ENCODE measurements at places on chromosomes 2 and 18.

GRCh38 chr2:7973801-7974480 lies 707.9 kb upstream of the ID2 start:
- no peak for DNase-seq

- DNase-seq: no peak
Measured at GRCh38 chr2:121237980-121238665, 46.9 kb downstream of the TFCP2L1 start.

- no peak for DNase-seq
Measured at GRCh38 chr2:30193104-30193681, 38.1 kb upstream of the LBH start.

GRCh38 chr2:54336977-54337255 lies 80.9 kb upstream of the TSPYL6 start:
- no peak for DNase-seq

GRCh38 chr2:28427741-28428415 lies 35.2 kb downstream of the FOSL2 start:
- no peak for DNase-seq

DNA sequence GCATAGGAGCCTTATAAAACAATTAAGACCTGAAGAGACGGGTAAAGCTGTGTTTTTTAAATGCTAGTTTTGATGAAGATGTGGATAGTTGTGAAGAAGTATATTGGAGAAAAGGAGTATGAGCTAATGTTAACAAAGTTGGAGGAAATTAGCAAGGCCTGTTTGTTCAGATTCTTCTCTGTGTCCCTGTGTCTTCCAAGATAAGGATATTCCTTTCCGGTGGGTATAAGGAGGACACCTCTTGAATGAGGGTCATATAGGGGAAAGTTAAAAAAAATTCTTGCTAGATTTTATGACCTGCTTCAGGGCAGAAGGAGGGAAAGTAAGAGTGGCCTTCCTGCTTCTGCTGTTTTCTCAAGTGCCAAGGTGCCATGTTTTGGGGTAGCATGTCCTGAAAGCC lies 59.0 kb downstream of the CCDC68 start:
- no peak for DNase-seq

- DNase-seq: no peak
Measured at GRCh38 chr18:8049147-8049546, 482.0 kb downstream of the PTPRM start.

DNA sequence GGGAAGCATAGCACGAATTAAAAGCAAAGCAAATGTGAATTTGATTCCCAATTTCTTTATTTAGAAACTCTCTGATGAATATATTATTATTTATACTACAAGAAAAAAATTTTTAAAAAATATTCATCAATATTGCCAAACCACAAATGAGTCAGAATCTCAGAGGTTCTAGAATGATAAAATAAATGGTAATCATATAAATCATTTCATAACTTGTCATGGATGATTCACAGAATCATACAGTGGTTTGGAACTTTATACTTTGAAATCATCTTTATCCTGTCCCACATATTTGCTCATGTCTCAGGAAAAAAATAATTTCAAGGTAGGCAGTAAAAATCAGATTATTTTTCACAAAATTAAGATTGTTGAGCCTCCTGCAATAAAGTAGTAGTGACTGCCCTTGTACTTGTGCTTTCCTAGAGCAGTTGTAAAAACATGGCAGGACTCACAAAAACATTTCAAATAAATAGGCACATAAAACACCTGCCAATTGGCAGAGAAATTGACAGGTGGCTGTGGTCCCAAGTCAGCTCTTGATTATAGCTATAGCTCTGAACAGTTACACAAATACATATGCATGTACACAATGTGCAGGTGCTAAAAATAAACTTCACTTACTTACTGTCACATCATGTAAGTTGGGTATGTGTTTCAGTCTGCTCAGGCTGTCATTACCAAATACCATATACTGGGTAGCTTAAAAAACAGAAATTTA lies 273.9 kb upstream of the SESTD1 start:
- no peak for DNase-seq

DNA sequence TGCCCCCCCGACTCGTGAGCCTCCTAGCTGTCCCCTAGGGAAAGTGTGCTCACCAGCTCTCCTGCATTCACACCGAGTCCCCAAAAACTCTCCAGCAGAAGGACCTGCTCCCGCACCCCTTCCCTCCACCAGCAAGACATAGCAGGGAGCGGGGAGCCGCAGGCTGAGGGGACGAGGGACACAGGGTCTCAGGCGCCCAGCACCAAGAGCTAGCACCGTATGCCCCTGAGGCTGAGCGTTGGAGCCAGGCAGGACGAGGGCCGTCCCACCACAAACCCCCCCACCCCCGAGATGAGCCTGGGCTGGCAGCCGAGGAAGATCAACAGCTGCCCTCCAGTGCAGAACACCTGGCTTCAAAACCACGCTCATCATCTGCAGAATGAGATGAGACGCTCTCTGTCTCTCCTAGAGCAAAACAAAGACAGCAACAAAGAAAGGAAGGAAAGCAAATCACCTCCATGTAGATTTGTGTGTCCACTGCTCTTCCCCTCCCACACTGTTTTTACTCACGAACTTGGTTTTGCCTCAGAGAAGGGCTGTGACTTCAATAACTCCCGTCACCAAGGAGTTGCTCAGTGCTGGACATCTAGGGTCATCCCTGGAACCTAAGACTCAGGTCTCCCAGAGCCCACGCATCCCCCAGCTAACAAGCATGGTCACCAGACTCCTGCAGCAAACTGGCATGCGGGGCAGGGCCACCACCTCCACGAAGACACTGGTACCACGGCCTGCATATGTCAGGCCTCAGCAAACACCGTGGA lies 39.7 kb upstream of the SALL3 start:
- no peak for DNase-seq

GRCh38 chr18:43596105-43596712 lies 318.9 kb upstream of the SYT4 start:
- no peak for DNase-seq

DNA sequence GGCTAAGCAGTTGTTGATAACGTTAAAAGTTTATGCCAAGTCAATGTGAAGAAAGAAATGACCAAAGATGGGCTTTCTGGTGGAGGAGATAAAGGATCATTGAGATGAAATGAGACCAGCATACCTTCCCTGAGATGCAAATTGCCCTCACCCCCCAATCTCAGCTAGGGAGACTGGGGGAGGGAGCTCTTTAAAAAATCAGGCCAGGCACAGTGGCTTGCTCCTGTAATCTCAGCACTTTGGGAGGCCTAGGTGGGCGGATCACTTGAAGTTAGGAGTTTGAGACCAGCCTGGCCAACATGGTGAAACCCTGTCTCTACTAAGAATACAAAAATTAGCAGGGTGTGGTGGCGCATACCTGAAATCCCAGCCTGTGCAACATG lies 30.9 kb upstream of the KCMF1 start:
- no peak for DNase-seq

DNA sequence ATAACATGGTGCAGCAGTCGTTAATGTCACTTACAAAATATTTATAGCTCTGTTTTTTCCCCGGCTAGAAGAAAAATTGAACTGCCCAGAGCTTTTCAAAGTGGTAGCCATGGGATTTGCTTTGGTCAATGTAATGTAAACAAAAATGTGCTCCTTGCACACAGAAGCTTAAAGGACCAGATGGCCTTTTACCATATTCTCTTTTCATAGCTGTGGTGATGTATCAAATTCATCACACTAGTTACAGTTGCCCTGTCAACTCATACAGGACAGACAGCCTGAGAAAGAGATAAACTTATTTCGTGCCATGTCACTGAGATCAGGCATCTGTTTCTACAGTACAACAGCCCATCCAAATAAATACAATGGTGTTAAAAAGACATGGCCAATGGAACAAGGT lies 368.1 kb upstream of the CDH19 start:
- no peak for DNase-seq

- no peak for DNase-seq
Measured at GRCh38 chr18:73093687-73094250, 226.0 kb upstream of the NETO1 start.

GRCh38 chr2:226143091-226143490 lies 656.5 kb downstream of the IRS1 start:
- no peak for DNase-seq

- DNase-seq: no peak
Measured at GRCh38 chr2:159759577-159759976, 38.4 kb downstream of the CD302 start.

- no peak for DNase-seq
Measured at GRCh38 chr18:70005580-70005979, 57.9 kb upstream of the CD226 start.

GRCh38 chr2:1553671-1554295 lies 140.5 kb downstream of the TPO start:
- DNase-seq: no peak

DNA sequence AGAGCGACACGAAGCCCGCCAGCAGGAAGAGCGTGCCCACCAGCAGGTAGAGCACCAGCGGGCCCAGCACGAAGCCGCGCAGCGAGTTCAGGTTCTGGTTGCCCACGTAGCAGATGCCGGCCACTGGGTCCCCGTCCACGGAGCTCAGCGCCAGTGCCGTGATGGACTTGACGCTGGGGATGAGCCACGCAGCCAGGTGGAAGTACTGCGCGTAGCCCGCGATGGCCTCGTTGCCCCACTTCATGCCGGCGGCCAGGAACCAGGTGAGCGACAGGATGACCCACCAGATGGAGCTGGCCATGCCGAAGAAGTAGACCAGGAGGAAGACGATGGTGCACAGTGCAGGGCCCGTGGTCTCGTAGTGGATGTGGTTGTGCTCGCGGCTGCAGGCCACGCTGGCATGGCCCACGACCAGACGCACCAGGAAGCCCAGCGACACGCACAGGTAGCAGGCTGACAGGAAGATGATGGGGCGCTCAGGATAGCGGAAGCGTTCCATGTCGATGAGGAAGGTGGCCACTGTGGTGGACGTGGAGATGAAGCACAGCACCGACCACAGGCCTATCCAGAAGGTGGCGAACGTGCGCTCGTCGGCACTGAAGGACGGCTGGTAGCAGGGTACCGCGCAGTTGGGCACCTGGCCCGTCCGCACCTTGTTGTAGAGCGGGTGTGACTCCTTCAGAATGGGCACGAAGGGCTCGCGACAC lies 2.1 kb downstream of the FZD5 start:
- DNase-seq: no peak

DNA sequence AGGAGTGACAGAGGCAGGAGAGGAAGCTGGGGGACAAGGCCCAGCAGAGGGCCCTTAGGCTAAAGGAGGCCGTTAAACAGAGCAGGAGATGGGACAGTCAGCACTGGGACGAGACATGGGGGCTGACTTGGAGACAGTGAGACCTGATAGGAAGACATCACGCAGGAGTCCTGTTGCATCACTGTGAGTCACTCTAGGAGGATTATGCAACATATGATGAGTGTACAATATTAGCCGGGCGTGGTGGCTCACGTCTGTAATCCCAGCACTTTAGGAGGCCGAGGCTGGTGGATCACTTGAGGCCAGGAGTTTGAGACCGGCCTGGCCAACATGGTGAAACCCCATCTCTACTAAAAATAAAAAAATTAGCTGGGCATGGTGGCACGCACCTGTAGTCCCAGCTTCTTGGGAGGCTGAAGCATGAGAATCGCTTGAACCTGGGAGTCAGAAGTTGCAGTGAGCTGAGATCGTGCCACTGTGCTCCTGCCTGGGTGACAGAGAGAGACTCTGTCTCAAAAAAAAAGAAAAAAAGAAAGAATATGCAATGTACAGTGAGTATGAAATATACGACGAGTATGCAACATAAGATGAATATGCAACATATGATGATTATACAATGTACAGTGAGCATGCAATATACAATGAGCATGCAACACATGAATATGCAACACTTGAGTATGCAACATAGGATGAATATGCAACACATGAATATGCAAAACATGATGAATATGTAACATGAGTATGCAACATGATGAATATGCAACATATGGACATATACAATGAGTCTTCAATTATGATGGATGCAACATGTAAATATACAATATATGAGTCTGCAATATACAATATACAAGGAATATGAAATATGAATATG lies 83.3 kb upstream of the ID2 start:
- peak; percentile 88 for DNase-seq

GRCh38 chr2:183868153-183868552 lies 730.2 kb upstream of the ZNF804A start:
- no peak for DNase-seq

DNA sequence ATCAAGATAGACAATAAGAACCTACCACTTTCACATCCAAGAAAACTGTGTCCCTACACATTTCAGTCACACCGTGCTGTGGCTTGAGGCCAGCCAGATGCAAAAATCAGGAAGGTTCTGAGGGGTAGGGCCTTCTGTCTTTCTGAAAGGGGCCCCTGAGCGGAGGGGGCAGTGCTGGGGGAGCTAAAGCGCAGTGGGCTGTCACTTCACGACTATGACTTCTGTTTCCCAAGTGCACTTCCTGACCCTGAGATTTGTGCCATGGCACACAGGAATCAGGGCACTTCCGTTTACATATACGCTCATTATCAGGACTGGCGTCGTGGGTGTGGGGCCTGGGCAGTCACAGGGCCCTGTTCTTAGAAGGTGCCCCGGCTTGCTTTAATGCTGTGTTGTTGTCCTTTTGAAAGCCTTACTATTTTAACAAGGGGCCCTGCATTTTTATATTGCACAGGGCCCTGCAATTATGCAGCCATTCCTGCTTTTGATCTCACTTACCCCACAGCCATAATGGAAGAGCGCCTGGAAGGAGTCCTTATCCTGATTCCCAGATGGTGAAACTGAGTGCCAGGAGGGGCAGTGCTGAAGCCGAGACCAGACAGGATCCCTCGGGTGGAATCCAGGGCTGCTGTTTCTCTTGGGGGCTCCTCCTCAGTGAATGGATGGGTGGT lies 620 bp downstream of the NGEF start:
- no peak for DNase-seq

DNA sequence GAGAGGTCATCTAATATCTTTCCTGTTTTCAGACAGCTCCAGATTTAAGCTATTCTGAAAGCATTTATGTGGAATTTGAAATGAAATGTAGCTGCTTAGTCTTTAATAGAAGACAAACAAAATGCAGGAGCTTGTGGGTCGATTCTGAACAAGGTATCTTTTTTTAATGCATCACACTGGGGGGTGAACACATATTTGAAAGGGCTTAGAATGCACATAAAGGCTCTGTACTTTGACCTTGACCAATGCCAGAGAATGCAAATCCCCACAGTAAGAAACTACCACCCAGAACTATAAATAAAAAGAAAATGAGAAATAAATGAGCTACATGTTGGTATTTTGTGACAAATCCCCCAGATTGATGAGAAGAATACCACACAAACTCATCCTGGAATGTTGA lies 489.3 kb downstream of the PIK3C3 start:
- no peak for DNase-seq

DNA sequence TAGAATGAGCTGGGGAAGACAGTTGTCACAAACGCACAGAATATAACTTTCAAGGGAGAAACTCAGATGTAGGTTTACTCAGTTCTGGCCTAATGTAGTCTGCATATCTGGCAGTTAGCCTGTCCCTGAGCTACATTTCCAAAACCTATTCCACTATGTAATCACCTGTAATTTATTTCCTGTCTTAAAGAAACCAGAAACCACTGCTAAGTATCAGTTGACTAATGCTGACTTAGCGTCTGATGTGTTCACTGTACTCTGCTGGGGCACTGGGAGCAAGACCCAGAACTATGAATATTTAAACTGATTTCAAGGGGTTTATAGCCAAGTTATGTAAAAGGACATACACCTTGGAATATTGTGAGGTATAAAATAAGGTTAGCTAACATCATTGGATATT lies 1995.2 kb upstream of the PIK3C3 start:
- DNase-seq: no peak

- no peak for DNase-seq
Measured at GRCh38 chr2:24121469-24121868, 1.7 kb downstream of the PFN4 start.

All from SIG-M5 (cell line).